ENCODE measurements at places on chromosomes 11 and 22.

GRCh38 chr11:11552529-11553087 lies 69.2 kb downstream of the GALNT18 start:
- DNase-seq, result peak; percentile 74

- no peak for DNase-seq
These were observed 2.1 kb downstream of the UBE2L3 start for GRCh38 chr22:21569459-21570170.

GRCh38 chr11:12044799-12045198 lies 36.4 kb upstream of the DKK3 start:
- DNase-seq, result no peak

- DNase-seq, result peak; percentile 40
These were observed 102.7 kb downstream of the BRD1 start for GRCh38 chr22:49724893-49725489.

DNA sequence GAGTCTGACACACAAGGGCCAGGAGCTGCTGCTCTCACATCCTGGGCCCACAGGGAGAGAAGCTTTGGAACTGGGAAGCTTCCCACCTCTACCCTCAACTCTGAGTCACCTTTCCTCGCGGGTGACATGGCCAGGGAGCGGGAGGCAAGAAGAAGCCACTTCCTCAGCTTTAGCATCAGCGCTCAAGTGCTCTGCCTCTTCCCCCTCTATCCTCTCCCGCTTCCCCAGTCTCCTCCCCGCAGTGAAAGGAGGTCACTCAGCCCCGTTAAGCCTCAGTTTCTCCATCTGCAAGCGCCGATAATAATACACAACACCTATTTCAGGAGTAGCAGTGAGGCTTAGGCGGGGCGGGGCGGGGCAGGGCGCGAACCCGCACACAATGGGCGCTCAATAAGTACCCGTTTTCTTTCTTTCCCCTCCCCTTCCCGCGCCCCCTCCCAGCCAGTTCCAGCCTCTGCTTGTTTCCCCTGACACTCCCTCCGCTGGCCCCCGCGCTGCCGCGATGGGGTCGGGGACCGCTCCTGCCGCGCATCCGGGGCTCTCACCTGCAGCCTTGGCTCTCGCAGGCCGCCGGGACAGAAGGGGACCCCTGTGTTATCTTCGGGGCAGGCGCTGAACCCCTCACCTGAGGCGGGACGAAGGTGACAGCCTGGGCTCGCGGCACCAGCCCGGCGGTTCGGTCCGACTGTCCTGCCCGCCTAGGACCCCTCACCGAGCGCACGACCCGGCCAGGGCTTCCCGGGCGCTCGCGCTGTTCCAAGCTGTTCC lies 892 bp downstream of the GDPD5 start:
- DNase-seq, result peak; percentile 27

DNA sequence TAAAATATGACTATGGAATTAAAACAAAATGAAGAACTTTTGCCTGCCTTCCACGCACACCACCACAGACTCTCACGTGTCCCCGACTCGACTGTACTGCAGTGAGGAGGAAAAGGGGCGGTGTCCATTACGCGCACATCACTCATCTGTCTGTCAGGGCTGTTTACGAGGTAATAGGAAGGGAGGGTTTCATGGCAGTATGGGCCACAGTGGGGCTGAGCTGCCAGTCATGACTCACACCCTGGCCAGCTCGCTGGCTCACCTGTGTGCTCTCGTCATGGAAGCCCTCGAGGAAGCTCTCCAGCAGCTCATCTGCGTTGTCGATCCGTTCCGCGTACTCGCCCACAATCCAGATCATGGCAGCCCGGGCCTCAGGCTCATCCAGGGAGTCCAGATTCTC lies 33.5 kb upstream of the RASL10A start:
- no peak for DNase-seq

DNA sequence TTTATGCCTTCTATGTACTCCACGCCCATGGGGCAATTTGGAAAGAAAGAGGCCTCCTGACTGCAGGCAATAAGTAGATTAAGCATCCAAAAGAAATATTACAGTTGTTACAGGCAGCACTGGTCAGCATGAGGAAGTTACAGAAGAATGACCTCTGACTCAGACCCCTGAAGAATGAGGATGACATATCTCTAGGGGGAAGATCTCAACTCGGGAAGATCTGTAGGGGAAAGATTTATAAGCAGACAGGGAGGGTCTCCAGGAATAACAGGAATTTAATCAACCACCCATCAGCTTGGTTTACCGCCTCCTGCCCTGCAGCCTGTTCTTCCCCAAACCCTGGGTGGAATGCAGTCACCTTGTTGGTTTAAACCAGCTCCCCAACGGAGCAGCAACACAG lies 58.0 kb downstream of the RCN1 start:
- DNase-seq, result no peak

- no peak for DNase-seq
These were observed 421 bp upstream of the PRR33 start for GRCh38 chr11:1892116-1892515.

Measured in stomach (tissue), 19 donors.